Mesothelial cell of epicardium (in vitro differentiated cells): ENCODE measurements at places on chromosomes 12 and 14. TPM values are rescaled to one million over a fixed set of nuclear protein-coding genes. Genes with fewer than 3 reads are reported as not detected.

GRCh38 chr12:8564656-8565055 lies 24.0 kb upstream of the CLEC4E start:
- no peaks in the 10 kb centered on the region for H3K27me3 ChIP-seq
- no peaks in the 10 kb centered on the region for H3K4me1 ChIP-seq
- H3K27ac ChIP-seq = no peak overlapping the region
- H3K36me3 ChIP-seq = peaks cover 1% of the 10 kb centered on the region
- DNase-seq = no peak
- no peak overlapping the region for H3K4me3 ChIP-seq

CALM1 gene
- 130 to 134 TPM (median 132 TPM) in 3 replicates for total RNA-seq

GRCh38 chr12:50637870-50638481 lies 125.9 kb upstream of the ATF1 start:
- H3K4me3 ChIP-seq = no peak overlapping the region
- peaks cover 2% of the 10 kb centered on the region for H3K36me3 ChIP-seq
- no peak for DNase-seq
- H3K27me3 ChIP-seq = no peaks in the 10 kb centered on the region
- H3K4me1 ChIP-seq = peaks cover 18% of the 10 kb centered on the region

DNA sequence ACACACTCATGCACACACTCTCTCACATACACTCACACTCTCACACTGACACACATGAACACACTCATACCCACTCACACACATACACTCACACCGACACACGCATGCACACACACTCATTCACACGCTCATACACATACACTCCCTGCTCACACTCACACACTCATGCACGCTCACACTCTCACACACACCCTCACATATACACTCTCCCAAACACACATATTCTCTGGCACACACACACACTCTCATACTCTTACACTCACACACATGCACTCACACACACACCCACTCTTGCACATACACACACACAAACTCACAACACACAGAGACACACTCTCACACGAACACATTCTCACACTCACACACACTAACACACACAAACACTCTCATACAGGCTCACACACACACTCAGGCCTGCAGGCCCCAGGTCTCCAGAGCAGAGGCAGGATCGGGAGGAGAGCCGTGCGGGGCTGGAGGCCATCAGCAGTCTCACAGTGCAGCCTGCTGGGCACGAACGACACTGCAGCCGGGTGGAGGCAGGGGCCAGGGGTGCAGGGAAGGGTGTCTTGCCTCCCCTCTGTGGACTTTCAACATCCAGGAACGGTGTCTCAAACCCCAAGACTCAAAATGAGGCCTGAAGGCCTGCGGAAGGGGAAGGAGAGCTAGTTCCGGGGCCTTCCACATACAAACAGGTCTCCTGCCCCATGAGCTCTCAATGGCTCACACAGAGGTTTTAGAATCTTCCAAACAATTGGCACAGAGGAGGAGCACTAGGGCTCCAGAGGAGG lies 148.7 kb downstream of the ANO2 start:
- H3K36me3 ChIP-seq = no peaks in the 10 kb centered on the region
- no peak overlapping the region for H3K27ac ChIP-seq
- H3K4me3 ChIP-seq = no peak overlapping the region

DNA sequence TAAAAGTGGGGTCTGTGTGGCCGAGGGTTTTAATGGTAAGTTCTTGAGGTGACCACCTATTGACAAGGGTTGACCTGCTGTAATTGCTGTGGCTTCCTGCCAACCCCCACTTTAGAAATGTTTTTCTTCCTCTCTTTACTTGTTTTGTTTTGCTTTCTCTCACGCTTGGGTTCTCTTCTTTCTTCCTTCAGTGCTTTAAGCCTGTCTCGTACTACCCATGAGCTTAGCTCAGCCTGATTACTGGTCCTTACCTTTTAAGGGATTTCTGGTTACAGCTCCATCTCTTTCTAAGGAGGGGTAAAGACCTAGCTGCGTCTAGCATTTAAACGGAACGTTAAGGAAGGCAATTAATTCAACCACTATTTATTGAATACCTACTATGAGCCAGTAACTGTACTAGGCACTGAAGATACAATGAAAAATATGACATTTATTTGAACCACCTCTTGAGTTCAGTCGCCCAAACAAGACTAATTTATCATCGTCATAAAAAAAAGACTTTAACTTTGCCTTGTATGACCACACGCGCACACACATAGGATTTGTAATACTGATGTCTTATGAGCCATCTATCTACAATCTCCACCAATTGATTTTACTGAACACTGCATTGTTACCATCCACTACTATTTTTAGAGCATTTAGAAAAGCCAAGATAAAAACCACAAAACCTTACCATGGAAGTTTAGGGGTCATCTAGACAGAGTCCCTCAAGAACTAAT lies 888 bp upstream of the PPP1R12A start:
- H3K27me3 ChIP-seq = no peaks in the 10 kb centered on the region
- peak overlapping the region; percentile 95 for H3K4me3 ChIP-seq
- no peak for DNase-seq
- no peaks in the 10 kb centered on the region for H3K36me3 ChIP-seq
- H3K27ac ChIP-seq = peak overlapping the region; percentile 98
- H3K4me1 ChIP-seq = peaks cover 28% of the 10 kb centered on the region

GRCh38 chr14:69529563-69529962 lies 45.0 kb downstream of the PLEKHD1 start:
- H3K4me1 ChIP-seq = no peaks in the 10 kb centered on the region
- no peaks in the 10 kb centered on the region for H3K36me3 ChIP-seq
- DNase-seq = no peak
- no peak overlapping the region for H3K27ac ChIP-seq
- no peak overlapping the region for H3K4me3 ChIP-seq

DNA sequence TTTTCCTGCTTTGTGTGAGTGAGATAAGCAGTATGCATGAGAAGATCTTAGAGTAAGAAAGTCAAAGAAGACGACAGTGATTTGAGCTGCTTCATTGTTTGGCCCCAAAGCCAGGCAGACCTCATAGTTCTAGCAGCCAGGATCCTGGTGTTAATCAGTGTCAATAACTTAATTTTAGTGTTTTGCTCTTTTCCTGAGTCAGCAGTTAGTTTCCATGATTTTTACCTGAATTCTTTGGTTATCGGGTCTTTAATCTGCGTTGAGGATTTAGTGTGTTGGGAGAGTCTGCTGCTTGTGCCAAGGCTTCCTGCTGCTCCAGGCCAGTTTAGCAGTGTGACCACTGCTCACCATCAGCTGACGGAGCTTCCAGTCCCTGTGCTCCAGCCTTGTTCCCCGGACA lies 241.6 kb upstream of the SOX5 start:
- no peaks in the 10 kb centered on the region for H3K4me1 ChIP-seq
- DNase-seq = no peak
- H3K4me3 ChIP-seq = no peak overlapping the region
- H3K27me3 ChIP-seq = no peaks in the 10 kb centered on the region
- H3K36me3 ChIP-seq = peaks cover 2% of the 10 kb centered on the region
- H3K27ac ChIP-seq = no peak overlapping the region
